ENCODE measurements at places on chromosomes 11 and 22. TPM values are rescaled to one million over a fixed set of nuclear protein-coding genes. Genes with fewer than 3 reads are reported as not detected.

Gene EHF
- 0.65 TPM for total RNA-seq

DNA sequence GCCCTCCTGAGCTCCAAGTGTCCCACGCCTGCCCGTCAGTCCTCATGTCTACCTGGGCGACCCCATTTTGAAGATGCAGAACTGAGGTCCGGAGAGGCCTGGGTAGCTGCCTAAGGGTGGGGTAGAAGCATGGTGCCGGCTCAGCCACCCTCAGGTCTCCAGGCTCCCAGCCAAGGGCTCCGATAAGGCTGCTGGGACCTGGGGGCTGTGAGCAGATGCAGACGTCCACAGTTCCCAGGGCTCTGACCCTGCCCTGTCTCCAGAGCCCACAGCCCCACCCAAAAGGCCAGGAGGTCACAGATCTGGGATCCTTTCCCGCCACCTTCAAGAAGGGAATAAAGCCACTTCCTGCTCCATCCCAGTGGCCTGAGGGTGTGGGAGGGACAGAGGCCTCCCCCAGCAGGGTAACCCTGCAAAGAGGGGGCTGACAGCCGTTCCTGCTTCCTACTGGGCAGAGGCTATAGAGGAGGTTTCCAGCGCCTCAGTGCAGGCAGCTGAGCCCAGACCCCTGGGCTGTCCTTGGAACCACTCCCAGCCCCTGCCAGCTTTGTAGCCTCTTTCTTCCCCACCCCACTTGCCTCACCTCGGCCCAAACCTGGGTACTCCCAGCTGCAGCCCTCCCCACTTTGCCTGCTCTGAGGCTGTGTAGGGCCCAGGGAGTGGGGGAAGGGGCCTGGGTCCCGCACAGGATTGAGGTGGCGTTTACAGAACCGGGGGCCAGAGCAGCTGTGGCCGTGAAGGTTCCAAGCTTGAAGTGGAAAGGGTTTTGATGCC is 85.5 kb downstream of the CDKN1C start:
- no peak for DNase-seq

DNA sequence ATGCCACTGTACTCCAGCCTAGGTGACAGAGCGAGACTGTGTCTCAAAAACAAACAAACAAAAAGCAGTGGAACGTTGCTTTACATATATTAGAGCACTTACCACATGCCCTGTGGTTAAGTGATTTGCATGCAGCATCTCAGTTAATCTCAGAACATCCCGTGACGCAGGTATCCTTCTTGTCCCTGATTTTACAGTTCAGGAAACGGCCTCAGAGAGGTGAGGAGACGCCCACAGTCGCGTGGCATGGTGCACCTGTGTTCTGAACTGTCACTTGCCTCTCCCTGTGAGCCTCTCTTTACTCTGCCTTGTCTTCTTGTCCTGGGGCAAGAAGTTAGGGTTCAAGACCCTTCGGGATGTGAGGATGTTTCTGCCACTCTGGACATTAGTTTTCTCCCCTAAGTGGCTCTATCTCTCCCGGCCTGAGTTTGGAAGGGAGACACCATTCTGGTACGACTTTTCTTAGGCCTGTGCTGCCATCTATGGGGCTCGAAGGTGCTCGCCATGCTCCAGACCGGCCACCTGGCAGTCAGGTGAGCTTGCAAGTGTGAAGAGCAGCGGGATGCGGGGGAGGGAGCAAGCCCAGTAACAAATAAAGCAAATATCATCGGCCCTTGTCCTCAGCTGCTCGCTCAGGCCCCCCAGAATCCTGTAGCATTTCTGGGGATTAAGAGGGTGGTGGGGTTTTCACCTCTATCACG is 25.6 kb downstream of the YWHAH start:
- peak; percentile 70 for DNase-seq

DNA sequence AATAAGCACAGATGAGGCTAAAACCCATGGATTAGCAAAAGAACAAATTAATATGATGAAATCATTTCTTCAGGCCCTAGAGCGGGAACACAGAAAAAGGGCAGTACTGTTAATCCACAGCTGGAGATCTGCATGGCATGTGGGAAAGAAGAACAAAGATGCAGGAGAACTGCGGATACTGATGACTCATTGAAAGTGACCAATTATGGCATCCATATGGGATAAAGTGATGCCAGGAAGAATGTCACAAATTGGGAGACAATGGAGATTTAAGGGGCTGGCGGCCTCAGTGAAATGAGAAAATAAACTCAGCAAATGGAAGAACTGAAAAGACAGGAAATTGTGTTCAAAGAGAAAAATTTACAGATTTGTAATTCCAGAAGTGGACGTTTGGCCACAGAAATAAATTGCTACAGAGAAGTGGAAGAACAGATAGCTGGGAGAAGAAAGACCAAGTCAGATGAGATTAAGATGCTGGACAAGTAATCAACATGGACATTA is 39.4 kb downstream of the SIK3 start:
- no peak for DNase-seq

GRCh38 chr11:103326070-103326794 is 217.0 kb downstream of the DYNC2H1 start:
- DNase-seq, result no peak

- DNase-seq, result no peak
Observed at GRCh38 chr11:114784891-114785290, 106.6 kb downstream of the NXPE2 start.
